Activated CD4-positive, alpha-beta T cell treated with anti-CD3 and anti-CD28 coated beads for 1 hour (primary cell): ENCODE measurements at places on chromosomes 4 and X.

- DNase-seq: no peak
Observed at GRCh38 chr4:147192679-147193078, 247.0 kb upstream of the TTC29 start.

DNA sequence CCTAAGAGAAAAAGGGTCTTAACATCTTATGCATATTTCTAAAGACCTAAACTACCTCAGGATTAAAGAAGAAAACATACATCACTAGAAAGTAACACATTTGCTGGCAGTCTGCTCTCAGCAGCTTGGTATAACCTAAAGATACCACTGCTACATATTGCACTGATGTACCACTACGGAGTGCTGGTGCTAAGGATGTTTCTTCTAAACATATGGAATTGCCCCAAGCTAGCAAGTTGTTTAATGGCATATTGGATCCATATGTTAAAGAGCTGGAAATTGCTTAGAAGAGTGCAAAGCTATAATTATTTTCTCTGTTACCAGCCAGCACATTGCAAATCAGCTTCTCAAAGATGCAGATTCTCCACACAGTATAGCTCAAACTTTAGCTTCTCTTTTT lies 436.5 kb upstream of the GALNTL6 start:
- DNase-seq: no peak

DNA sequence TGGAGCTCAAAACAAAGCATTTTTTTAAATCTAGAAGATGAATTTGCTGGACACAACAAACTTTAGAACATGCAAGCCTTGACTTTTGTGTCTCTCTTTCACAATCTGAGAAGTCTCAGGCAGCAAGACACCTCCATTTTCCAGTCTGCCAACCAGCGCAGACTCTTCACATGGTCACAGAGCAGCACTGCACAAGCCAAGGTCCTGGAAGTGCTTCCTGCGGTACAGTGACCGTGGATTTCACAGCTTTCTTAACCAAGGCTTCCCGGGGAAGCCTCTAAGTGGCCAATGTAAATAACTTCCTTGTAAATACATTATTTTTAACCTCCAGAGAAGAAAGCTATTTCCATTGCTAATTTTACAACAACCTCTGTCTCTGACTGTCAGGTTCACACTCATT lies 31.2 kb downstream of the ZNF827 start:
- no peak for DNase-seq

DNA sequence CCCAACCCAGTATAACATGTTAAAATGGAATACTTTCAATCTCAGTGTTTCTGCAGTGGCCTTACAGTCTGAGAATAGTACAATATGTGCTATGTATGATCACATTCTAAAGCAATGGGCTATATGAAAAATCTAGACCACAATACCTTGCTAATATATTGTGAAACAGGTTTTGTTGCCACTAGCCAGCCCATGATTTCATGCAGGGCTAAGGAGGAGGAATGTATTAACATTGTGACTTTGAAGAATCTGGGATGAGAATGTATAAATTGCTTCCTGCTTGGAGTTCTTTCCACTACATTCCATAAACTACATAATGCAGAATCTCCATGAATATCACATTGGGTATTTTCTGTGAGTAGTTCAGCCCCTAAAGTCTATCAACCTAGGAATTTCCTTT lies 935.4 kb upstream of the GRIA3 start:
- no peak for DNase-seq

DNA sequence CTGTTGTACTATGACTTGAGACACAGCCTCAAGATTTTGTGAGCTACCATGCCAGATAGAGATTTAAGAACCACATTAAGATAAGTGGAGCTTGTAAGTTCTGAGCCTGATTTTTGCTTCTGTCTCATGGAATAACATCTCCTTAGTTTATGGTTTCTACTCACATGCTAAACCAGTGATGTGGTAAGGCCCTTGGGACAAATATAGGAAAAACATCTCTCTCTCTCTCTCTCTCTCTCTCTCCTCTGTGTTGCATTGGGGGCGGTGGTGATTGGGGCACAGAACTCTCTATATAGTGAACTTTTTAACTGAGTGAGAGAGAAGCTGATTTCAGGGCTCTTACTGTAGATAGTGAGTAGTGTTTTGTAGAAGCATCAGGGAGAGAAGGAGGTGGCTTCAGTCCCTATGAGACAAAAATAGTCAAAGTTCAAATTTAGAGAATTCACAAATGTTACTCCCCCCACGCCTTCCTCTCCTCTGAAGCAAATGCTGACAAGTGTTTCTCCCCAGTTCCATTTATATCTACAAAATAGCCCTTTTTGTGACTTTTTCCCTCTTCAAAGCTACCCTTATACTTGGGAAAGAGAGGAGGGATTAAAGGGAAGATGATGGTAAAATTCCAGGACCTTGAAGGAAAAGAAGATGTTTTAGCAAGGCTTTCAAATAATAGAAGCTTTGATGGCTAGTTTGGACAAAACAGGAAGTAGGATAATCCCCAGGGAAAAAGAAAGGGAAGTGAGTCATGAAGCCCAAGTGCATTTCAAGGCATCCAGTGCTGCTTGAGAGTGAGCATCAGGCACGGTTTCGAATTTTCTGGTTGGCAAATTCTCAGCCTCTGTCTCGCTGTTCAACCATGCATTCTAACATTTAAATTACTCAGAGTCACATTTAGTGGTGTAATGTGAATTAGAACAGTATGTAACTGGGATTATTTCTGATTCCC lies 134.3 kb upstream of the AP1S2 start:
- DNase-seq: no peak

DNA sequence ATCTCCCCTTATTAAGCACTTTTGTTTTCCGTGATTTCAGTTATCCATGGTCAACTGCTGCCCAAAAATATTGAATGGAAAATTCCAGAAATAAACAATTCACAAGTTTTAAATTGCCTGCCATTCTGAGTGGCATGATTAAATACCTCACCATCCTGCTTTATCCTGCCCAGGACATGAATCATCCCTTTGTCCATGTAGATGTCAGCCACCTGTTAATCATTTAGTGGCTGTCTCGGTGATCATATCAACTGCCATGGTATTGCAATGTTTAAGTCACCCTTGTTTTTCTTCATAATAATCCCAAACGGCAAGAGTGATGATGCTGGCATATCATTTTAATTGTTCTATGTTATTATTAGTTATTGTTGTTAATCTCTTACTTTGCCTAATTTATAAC lies 79.8 kb upstream of the LHFPL1 start:
- no peak for DNase-seq

DNA sequence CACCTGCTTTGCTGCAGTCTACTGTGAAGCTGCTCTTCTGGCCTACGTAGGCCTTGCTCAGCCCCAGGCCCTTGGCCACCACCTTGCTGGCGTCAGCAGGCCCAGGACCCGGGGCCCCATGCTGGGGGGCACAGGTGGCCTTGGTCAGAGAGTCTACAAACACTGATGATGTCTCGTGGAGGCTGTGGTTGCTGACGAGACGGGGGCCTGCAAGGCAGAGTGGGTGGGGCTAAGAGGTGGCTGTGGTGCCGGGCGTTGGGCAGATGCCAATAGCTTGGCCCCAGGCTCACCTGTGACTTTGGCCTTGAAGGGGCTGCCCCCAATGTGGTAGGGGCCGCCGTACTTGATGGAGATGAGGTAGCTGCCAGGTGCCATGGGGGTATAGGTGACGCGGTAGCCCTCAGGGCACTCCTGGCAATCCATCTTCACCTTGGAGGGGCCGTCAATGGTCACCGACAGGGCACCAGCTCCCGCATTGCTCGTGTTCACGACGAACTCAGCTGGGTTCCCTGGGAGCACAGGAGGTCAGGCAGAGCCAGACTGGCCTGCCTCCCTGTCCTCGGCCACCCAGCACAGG lies 25.0 kb downstream of the FLNA start:
- DNase-seq: no peak

DNA sequence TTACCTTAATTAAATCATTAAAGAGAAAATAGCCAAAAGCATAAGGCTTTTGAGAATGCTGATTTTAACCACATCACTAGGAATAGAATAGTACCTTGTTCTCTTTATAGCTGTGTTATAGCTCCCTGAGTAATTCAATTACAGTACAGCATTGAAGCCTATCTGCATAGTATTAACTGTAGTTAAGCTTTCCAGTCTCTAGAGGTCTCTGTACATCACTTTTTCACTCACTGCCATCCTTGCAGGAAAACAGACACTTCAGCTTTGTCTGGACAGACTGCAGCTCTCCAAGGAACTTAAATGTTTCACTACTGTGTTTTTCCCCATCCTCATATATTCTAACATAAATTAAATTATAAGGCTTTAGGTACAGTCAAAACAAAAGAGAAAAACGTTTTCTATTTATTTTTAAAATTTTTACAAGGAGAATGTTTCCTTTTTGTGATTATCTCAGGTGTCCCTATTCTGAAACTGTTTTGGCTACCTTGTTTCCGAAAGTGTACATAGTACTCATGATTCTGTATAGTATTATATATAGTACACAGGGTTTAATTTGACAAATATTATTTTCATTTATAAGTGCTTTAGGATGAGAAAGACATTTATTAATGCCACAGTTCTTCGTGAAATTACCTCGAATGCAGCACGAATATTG lies 407.9 kb downstream of the PCDH18 start:
- DNase-seq: no peak

DNA sequence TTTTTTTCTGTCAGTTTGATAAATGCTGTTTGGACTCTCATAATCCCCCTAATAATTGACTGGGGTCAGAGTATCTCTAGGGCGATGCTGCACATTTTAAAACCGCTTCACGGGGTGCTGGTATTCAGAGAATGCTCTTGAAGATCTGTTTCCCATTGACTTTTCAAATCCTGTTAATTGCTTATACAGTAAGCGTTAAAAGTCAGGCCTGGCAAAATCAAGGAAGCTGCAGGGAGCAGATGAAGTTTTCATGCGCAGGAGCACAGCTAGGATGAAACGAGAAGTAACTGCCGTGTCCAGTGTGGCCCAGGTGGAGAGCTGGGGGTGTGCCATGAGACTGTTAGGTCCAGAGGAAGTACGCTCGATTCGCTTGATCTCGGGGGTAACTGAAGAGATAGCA lies 312.9 kb downstream of the TRIML1 start:
- no peak for DNase-seq

- peak; percentile 4 for DNase-seq
Observed at GRCh38 chr4:1403591-1404572, 2.4 kb downstream of the NKX1-1 start.

DNA sequence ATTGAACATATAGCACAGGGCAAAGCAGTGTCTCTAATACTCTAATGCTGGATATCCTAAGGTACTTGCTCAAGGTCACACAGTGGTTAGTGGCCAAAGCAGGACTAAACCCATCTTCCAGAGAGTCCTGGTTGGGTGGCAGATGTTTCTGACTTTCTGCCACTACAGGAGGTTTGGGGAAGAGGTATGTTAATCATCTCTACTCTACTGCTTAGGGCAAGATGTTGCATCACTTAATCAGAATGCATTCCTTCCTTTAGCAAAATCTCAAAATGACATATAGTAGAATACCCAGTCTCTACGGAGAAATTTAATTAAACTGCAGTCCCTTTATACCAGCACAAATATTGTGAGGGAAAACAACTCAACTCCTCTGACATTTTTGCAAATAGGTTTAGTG lies 190.7 kb upstream of the FAM241A start:
- no peak for DNase-seq

DNA sequence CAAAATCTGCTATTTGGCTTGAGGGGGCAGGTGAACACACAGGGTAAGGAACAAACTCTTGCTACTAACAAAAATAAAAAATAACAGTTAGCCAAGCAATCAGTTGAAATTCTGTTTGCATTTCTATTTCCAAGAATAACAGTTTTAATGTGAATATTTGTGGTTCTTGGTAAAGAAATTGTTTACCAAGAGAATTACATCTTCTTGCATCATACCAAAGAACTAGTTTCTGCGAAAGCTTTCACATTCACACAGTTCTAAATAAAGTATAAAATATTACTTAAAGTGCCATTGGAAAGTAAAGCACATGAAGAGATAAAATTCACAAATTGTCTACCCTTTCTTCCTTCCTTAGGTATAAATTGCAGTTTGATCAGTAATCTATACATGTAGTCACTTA lies 54.4 kb downstream of the KLHL4 start:
- DNase-seq: no peak

DNA sequence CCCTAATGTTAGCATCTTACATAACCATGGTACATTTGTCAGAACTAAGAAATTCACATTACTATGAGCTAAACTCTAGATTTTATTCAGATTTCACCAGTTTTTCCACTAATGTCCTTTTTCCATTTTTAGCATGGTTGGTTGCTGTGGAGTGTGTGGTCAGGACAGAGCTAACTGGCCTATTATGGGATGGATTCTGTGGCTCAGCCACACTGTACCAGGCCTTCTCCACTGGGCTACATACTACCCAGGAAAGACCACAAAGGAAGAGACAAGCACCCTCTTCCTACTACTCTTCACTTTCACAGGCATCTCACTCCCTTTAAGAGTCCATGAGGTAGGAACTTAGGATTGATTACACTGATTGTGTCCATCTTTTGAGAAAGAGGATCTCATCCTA lies 67.4 kb downstream of the ZNF827 start:
- no peak for DNase-seq

- DNase-seq: no peak
Observed at GRCh38 chr4:116180157-116180601, 905.2 kb downstream of the TRAM1L1 start.
